ENCODE measurements at places on chromosomes 3 and 15.

DNA sequence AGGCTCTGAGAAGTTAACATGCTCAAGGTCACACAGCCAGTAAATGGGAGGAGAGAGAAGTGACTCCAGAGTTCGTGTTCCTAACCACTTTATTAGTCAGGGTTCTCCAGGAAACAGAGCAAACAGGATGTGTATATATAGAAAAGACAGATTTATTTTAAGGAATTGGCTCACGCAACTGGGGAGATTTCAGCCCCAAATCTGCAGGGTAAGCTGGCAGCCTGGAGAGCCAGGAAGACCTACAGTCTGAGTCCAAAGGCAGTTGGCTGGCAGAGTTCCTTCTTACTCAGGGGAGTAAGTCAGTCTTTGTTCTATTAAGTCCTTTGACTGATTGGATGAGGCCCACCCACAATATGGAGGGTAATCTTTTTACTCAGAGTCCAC is 118.2 kb upstream of the PROK2 start:
- no peak for DNase-seq

GRCh38 chr15:74171965-74172541 is 1.5 kb upstream of the ISLR start:
- no peak for DNase-seq

- DNase-seq, result no peak
Measured at GRCh38 chr3:2097641-2098191, 950 bp upstream of the CNTN4 start.

GRCh38 chr3:52228751-52229291 is 3.4 kb upstream of the TLR9 start:
- no peak for DNase-seq

GRCh38 chr3:79366414-79366813 is 401.4 kb downstream of the ROBO1 start:
- no peak for DNase-seq

DNA sequence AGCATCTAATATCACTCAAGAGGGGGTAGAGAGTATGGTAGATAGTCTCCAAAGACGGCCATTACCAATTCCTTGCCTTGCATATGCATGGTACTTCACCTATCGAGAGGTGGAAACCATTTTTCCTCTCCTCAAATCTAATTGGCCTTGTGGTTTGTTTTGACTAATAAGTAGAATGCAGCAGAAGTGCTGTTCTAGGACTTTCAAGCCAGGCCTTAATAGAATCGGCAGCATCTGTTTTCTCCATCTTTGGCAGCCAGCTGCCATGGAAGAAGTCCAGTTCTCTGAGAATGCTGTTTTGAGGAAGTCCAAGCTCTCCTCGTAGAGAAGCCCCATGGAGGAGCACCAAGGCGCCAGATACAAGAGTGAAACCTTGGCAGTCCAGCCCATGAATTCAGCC is 59.1 kb upstream of the RASGRP1 start:
- no peak for DNase-seq

DNA sequence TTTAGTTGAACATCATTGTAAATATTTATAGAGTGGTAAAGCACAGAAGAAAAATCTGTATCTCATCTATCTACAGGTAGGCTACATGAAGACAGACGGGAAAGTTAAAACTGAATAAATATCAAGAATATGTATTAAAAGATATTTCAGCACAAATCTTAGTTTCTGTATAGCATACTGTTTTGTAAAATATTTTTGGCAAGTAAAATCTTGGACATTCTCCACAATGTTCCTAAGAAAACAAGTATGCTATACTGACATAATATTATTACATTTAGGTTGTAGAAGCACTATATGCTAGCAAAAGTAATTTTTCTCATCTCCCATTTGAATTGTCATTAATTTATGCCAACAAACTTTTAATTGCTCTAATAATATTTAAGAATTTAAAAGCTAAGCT is 326.4 kb upstream of the ARL6 start:
- no peak for DNase-seq

GRCh38 chr15:57866149-57866736 is 159.7 kb downstream of the POLR2M start:
- DNase-seq, result no peak

DNA sequence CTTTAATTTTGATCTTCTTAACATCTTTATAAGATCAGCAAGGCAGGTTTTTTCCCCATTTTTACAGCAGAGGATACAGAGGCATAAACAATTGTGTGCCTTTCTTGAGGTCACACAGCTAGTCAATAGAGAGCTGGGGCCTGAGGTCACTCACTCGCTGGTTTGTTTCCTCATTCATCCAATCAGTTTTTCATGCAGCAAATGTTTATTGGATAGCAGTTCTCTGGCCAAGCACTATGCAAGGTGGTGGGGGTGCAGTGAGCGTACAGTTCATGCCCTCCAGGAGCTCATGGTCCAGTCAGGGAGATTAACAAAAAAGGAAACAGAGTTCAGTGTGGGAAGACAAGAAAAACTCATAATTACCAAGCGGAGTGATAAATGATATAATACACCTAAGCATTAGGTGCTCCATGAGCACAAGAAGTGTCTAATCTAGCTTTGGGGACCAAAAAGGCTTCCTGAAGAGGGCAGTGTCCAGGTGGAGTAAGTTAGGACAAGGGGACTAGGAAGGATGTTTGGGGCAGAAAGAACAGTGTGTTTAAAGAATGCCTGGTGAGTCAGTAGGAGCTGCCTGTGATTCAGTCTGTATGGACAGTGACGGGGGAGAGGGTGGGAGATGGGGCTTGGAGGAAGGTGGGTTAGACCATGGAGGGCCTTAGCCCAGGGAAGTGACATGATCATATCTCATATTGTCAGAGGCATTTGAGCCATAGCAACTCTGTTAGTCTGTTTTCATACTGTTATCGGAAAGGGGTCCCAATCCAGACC is 29.3 kb downstream of the MAP2K5 start:
- no peak for DNase-seq
